ENCODE measurements at places on chromosomes 1 and 21.

GRCh38 chr21:28805885-28806284, 186.8 kb downstream of the LTN1 start:
- no peak for DNase-seq

DNA sequence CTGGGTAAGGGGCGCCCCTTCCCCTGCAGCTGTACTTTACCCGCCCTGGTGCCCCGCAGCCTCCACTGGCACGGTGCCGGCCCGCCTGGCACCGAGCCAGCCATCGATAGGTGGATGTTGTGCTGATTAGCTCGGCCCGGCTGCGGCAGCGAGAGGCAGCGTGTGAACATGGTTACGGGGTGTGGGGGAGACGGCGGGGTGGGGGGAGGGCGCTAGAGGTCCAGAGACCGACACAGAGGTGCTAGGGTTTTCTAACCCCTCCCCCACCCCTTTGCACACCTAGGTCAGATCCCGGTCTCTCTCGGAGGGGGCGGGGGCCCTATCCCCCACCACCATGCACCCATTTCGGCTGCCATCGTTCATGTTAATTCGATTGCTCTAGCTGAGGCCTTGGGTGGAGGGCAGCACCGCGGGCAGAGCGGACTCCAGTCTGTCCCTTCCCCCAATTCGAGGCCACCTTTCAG, 6.7 kb downstream of the EFNA4 start:
- no peak for DNase-seq

DNA sequence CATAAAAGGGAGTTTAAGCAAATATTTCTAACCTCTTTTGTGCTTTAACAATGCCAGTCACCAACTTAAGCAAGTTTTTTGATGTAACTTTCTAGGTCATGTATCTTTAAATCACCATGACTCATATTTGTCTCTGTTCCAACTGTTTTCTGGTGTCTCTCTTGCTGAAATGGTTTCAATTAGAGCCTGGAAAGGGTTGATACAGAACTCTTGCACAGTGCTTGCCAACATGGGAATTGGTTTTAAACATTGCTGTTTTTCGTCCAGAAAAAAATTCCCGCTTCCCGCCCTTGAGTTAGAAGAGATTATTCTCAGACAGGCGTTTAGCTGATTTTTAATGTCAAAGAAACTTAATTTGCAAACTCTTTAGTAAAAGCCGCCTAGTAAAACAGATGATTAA, 46.4 kb upstream of the SLC22A15 start:
- no peak for DNase-seq

GRCh38 chr1:68128820-68129219, 78.4 kb upstream of the DIRAS3 start:
- DNase-seq: no peak

DNA sequence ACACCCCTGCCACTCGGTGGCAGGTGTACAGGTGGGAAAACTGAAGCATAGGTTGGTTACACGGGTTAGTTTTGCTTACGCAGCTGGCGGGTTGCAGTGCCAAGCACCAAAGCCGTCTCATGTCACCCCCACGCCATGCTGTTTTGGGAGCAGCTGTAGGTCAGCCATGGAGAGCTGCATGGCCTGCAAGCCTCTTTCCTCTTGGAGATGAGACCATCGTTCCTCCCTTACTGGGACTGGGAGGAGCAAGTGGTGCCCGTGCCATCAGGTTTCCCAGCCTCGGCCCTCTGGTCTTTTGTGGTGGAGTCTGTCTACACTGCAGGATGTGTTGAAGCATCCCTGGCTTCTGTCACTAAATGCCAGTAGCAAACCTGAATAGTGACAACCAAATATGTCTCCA, 46.9 kb downstream of the AJAP1 start:
- DNase-seq: no peak

DNA sequence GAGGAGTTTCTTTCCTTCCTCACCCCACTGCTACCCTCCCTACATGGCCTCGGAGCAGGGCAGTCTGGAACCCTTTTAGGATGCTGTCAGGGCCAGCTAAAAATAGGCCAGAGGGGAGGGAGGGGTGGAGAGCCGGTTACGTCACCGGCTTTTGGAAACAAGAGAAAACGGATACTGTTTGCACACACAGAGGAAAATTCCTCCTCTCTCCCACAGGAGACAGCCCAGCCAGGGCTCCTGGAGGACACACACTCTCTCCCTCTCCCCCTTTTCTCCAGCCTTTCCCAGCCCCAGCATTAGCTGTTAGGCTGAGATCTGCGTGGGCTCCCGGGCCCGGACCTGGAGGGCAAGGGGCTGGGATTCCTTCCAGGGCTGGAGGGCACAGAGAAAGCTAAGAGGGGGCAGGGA, 20.0 kb upstream of the ALDH4A1 start:
- no peak for DNase-seq
